ENCODE measurements at places on chromosomes 13 and 19.

DNA sequence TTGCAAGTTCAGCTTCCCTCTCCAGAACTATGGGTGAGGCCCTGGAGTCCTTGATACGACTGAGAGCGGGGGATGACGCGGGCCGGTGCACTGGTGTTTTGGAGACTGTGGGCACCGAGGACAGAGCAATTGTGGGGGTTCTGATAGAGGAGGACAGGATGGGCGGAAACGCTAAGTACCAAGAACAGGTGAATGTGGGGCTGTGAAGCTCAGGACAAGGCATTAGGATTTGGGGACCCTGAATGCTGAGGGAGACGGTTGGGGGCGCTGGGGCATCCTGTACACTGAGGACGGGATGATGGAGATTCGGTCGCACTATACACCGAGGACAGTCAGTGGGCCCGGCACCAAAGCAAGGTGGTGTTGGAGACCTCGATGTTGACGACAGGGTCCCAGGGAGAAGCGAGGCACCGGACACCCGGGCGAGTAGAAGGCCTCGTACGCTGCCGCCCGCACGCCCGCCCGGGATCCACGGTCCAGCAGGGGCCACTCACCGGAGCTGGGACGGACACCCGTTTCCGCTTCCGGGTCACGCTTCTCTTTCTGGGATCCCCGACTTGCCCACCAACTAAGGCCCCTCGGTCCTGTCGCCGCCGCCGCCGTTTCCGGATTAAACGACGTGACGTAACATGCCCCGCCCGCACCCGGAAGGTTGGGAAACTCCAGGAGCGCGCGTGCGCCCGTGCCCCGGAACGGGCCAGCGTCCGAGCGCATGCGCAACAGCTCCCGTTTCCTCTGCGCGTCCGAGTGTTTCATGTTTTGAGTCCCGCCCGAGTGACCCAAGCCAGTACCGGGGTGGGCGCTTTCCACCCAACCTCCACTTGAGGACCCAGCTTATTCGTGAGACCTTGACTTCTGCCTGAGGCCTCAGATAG is at the start of gene CHMP2A:
Gene CHMP2A (minus strand): TSS at position 612 of the 875 bp plus-strand sequence. CDS start 893 bp downstream, outside the sequence.
- no peak for DNase-seq

- DNase-seq = no peak
Observed at GRCh38 chr13:66313413-66313812, 916.7 kb downstream of the PCDH9 start.

- DNase-seq = no peak
Observed at GRCh38 chr13:39542361-39542760, 60.6 kb downstream of the LHFPL6 start.

DNA sequence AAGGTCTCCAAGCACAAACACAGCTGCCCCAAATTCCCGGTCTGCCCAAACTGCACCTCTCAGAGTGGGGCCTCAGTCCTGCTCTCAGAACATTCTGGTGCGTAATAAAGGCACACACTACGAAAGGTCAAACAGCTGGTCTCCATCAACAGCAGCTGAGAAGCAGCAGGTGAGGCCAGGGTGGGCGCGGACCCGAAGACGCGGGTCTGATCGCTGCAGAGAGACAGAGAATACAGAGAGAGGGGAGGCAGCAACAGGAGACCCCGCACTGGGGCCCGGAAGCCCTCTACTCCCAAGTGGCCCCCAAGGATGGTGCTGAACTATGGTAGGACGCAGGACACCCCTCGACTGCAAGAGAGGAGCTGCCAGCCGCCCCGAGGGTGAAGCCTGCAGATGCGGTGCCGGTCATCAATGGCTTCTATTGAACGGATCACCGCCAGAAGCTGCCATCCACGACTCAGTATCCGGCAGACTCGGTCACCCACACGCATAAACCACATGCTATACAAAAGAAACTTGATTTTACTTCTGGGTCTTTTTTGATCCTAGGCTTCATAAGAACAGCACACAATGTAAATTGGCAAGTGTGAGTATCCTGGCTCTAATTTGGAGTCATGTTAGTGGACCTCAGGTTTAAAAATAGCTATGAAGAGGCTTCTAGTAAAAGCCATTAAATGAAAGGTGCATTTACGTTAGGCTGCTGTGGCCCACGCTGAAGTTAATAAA is 33.4 kb downstream of the STK24 start:
- DNase-seq = no peak

- no peak for DNase-seq
Observed at GRCh38 chr13:51902776-51903175, 41.0 kb downstream of the CCDC70 start.

GRCh38 chr13:25241007-25241406 is 46.3 kb downstream of the MTMR6 start:
- DNase-seq = no peak

- no peak for DNase-seq
Observed at GRCh38 chr13:85512421-85512820, 286.8 kb downstream of the SLITRK6 start.

GRCh38 chr13:113076681-113077401 is 28.8 kb upstream of the F7 start:
- DNase-seq = no peak

DNA sequence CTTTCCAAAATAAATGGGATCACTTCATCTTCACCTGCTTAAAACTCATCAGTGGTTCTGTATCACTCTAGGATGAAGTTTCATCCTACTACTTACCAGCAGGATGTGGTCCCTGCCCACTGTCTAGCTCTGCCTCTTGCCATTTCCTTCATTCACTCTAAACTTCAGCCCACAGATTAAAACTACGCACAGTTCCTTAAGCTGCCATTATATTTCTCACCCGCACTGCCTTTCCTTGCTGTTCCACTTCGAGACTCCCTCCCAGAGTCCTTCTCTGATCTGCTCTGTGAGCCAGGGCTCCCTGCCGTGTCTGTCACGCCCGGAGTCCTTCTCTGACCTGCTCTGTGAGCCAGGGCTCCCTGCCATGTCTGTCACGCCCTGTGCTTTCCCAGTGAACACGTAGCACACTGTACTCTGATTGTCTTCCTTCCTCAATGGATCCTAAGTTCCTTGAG is 52.0 kb upstream of the NPAS1 start:
- DNase-seq = no peak

- no peak for DNase-seq
Observed at GRCh38 chr19:8642561-8642960, 12.1 kb downstream of the NFILZ start.

- DNase-seq = no peak
Observed at GRCh38 chr13:100128373-100128772, 39.5 kb downstream of the PCCA start.

DNA sequence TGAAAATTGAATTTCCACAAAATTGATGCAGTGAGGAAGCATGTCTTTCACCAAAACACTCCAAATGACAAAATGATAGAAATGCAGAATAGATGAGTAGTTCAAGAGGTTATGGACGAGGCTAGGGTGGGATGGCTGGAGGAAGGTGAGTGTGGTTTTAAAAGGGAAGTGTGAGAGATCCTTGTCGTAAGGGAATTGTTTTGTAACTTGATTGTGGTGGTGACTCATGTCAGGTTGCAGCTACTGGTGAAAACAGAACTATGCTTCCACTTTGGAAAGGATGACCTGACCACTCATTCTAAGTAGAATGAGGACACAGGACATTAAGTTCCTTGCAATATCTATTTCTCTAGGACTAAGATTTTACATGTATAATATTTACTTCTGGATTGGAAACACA is 345.7 kb downstream of the MTUS2 start:
- DNase-seq = no peak

DNA sequence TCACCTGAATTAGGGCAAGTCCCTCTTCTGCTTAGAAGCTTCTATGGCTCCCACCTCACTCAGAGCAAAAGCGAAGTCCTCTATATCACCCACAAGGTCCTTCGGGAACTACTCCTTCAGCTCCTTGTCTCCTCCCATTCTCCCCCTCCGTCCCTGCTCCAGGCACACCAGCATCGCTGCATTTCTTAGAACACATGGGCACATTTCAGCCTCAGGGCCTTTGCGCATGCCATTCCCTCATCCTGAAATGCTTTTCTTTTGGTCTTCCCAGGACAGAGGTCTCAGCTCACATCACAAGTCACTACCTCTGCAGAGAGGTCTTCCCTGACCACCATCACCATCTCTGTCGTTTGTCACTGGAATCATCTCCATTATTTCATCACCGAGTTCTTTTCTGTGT is 4.0 kb downstream of the S1PR5 start:
- DNase-seq = no peak

GRCh38 chr13:40818926-40819325 is 29.5 kb downstream of the SLC25A15 start:
- DNase-seq = no peak

DNA sequence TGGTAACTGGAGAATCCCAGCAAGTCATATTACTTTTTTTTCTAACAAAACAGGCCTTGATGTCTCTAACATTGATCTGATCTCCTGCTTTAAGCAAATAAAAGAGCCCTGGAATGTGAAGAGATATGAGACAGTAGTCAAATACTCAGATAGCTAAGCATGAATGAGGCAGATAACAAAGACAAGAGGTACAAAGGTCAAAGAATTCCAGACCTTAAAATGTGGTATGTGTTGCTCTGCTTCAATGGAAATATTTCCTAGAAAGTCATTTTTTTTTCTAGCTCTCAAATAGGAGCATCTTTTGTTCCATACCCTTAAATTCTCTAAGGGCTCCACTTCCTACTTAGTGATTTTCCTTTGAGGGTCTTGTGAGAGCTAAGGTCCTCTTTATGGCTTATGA is 54.6 kb downstream of the ZNF254 start:
- DNase-seq = no peak

DNA sequence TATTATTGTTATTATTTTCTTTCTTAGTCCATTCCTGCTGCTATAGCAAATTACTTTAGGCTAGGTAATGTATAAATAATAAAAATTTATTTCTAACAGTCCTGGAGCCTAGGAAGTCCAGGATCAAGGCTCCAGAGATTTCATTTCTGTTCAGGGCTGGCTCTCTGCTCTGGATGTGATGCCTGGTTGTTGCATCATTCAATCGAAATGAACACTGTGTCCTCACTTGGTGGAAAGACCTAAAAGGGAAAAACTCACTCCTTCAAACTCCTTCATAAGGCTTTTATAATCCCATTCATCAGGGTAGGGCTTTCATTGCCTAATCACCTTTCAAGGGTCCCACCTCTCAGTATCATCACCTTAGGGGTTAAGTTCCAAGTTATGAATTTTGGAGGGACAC is 395.0 kb downstream of the EFNB2 start:
- no peak for DNase-seq

- DNase-seq = no peak
Observed at GRCh38 chr13:44969551-44970484, 19.5 kb downstream of the NUFIP1 start.

DNA sequence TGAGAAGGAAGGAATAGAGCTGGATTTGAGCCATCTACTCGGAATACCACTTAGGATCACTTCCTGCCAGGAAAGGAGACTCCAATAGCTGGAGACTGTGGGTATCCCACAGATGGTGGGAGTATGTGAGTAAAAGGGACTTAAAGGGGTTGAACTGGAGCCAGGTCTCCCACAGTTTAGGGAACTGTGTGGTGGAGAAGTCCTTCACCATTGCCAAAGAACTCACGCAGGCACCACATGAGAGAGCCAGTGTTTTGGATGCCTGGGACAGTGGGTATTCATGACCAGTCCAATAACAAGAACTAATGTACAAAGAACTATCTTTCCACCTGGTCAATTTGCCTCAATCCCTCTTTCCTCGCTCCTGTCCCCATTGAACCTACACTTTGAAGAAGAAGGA is 24.4 kb upstream of the MYCBP2 start:
- DNase-seq = no peak

DNA sequence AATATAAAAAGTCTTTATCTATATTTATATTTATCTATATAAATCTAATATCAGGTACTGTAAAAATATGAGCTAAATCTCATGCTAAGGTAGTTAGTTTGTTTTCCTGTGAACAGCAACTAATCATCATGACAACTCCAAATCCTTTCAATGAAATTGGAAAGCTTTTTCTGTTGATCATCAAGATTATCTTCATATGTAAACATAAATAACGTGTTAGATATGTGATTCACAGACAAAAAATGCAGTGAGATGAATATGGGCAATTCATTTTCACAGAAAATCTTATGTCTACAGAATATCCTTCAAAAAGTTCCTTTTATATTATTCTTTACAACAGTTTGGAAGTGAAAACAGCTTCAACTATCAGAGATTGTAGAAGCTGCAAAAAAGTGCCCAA is 41.7 kb upstream of the EEF1AKMT1 start:
- DNase-seq = no peak

GRCh38 chr13:48720621-48721020 is 66.9 kb downstream of the CYSLTR2 start:
- no peak for DNase-seq

GRCh38 chr19:41300555-41300954 is 9.4 kb upstream of the CCDC97 start:
- DNase-seq = no peak
